ENCODE measurements at places on chromosomes 4 and X.

GRCh38 chrX:138519296-138519695 is 192.2 kb downstream of the FGF13 start:
- no peak for DNase-seq

DNA sequence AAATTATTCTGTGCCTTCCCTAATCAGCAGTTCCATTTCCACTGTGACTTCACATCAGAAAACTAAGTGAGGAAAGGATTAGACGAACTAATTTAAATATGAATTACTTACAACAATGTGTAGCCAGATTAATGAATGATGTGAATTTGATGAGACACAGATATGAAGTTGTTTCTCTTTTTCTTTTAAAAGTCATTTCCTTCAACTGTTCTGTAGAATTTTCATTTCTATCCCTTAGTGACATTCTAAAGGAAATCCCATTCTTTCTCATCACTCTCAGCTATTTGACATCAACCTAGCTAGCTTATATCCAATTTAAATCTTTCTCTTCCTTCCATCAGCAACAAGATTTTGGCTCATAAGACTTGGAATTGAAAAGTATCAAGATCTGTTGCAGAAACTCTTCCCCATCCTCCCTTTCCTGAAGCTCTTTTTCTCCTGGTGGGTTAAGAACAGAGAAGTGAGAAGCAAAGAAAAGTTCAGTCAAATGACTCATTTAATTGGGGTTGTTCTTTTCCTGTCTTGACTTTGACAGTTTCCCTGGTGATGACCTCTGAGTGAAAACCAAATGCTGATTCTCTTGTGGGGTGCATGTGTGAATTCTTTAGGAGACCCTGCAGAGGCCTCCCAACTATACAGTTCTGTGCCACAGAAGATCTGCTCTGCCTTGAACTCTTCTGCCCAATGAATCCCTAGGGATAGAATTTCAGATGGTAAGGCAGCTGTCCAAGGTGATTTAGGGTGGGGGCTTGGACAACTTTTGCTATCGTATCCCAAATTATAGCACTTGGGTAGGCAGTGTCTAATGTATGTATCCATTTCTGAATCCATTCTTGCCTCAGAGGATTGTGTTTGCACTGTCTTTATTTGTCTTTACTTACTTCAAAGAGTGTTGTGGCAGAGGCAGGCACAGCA is 232.5 kb upstream of the GPRIN3 start:
- DNase-seq = no peak

GRCh38 chr4:1249731-1250526 is 999 bp upstream of the CTBP1 start:
- peak; percentile 31 for DNase-seq

- DNase-seq = no peak
These were observed 73.0 kb downstream of the SEC24D start for GRCh38 chr4:118762730-118763477.

- peak; percentile 37 for DNase-seq
These were observed 510.4 kb downstream of the MID1IP1 start for GRCh38 chrX:39311646-39312045.

DNA sequence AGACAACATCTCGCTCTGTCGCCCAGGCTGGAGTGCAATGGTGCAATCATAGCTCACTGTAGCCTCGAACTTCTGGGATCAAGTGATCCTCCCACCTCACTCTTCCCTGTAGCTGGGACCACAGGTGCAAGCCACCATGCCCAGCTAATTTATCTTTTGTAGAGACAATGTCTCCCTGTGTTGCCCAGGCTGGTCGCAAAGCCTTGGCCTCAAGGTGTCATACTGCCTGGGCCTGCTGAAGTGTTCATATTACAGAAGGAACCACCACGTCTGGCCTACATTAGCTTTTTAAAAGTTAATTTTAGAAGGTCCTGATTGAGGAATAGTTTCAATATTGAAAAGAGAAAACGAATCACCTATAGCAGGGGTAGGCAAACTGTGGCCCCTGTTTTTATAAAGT is 22.5 kb downstream of the TRIML2 start:
- DNase-seq = no peak

GRCh38 chr4:159077702-159078495 is 25.0 kb upstream of the RAPGEF2 start:
- DNase-seq = no peak

- no peak for DNase-seq
These were observed 41.9 kb upstream of the PDGFRA start for GRCh38 chr4:54187148-54187547.

- peak; percentile 14 for DNase-seq
These were observed 70.2 kb downstream of the GC start for GRCh38 chr4:71713611-71714203.

DNA sequence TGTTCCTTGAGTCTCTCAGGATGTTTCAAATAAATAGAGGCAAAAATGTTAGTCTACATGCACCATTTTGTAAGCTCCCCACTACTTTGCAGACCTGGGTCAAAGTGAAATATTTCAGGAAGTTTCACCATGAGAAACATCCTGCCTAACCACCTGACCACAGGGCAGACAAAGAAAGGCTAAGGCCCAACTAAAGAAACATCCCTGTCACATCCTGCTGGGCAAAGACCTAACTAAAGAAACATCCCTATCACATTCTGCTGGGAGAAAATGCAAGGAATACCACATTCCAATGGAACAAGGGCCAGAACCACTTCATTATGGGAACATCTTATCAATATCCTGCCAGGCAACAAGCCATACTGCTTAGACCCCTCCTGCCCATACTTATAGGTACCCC is 1303.4 kb downstream of the TECRL start:
- no peak for DNase-seq

DNA sequence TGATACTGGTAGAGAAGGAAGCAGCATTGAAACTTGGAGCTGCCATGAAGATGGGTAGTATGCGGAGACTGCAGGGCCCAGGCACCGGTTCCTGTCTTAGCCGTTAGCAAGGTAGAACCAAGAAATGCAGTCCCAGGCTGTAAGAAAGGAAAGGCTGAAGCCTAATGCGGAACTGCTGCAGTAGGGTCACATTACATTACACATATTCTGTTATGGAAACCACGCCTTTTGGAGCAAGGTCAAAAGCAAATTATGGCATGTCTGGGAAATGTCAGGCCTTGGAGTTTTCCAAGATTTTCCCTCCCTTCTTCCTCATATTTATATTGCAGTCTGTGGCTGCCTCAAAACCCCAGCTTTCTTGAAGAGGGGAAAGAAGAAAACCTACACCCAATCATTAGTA is 204.8 kb upstream of the RASGEF1B start:
- no peak for DNase-seq

DNA sequence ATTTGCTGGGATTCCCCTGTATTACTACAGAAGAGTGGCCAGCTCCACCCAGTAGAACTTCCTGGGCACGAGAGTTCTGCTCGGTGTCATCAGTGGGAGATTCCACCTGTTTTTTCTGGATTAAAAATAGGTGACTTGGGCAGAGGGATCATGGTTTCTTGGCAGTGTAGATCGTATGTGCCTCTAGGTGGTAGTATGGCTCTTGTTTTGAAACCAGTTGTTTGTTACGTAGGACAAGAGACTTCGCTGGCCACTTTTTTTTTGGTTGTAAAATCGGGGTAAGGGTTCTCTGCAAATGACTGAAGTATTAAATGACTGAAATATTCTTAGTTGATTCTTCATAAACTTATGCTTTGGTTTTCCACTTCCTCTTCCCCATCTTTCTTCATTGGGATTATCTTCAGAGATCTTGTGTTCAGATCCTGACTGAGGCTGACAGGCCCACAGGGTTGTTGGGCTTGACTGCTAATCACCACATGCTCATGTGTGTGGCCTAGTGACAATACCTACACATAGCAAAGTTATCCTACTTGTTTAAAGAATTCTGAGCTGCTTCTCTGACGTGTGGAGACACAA is 43.8 kb upstream of the WDR1 start:
- peak; percentile 9 for DNase-seq

- DNase-seq = no peak
These were observed 653 bp downstream of the HHIP start for GRCh38 chr4:144646523-144647094.

DNA sequence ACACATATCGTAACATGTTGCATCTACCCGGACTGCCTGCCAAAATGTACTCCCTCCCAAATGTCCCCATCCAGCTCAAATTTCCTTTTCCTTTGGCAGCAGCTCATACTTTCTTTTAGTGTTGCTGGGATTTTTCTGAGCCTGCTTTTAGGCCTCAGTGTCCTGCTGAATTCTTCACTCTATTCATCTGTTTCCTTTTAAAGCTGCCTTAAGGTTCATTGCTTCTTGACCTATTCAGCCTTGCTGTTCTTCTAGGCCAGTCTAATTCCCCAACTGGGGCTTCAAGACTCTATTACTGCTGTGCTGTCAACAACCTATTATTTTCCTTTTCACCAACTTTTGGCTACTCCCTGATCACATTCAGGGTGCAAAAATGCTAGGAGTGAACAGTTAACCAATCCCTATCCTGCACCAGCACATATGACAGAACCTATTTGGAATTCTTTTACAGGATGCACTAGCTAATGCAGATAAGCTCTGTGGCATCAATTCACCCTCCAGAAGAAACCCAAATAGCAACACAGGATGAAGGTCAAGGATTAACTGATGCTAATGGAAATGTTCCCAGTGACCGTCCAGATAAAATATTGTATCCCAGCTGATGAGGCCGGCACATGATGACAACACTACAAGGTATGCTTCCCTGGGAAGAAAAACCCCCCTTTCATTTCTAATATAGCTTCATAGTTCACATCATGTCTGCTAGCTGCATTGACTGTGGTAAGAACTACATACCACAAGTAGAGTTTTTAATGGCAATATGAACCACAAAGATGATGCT is 114.7 kb upstream of the TTC29 start:
- no peak for DNase-seq

GRCh38 chr4:148782284-148782683 is 340.1 kb upstream of the NR3C2 start:
- no peak for DNase-seq

GRCh38 chr4:187390646-187391045 is 604.9 kb upstream of the ZFP42 start:
- no peak for DNase-seq

- no peak for DNase-seq
These were observed 51.5 kb downstream of the STARD8 start for GRCh38 chrX:68698942-68699341.

DNA sequence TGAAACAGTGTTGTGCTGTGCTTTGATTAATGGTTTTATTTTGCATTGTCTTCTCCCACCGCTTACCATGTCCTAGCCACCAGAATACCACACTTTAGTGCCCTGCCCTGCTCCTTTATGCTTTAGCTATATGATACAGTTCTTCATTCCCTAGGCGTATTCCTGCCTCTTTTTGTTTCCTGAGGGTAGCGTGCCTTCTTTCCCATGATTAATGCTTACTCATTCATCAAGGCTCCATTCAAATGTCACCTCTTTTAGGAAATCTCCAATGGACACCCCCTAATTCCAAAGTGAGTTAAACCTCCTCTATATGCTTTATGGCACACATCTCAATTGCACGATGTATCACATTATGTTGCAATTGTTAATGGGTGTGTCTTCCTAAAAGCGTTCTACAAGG is 46.3 kb downstream of the SPANXD start:
- DNase-seq = no peak

- no peak for DNase-seq
These were observed 33.4 kb downstream of the AFAP1 start for GRCh38 chr4:7906171-7906701.

DNA sequence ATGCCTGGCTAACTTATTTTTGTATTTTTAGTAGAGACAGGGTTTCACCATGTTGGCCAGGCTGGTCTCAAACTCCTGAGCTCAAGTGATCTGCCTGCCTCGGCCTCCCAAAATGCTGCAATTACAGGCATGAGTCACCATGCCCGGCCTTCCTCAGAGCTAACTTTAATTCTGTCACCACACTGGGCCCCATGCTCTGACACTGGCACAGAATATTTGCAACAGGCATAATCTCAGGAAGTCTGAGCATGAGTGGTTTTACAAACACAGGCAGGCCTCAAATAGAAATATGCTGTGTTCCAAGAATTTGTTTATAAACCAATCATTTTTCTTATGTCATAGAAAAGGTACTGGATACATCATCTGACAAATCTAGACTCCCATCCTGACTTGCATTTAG is 32.7 kb upstream of the FAM9C start:
- peak; percentile 40 for DNase-seq

- peak; percentile 43 for DNase-seq
These were observed 855 bp downstream of the KLF3 start for GRCh38 chr4:38664706-38665401.

DNA sequence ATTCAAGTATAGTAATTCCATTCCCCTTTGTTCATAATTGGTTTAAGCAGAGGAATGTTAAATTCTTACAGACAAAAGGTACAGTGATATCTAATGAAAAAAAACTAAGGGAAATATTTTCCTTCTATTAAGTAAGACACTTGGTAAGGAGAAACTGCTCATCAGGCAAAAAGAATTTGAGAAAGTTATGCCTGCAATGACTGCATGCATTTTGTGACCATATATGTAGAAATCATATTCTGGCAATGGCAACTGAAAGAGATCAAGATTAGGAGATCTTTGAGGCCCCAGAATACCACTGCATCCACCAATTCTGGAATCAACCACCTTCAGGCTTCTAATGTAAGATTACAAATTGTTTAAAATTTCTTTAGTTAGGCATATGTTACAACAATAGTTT is 364.8 kb downstream of the PCDH10 start:
- no peak for DNase-seq

DNA sequence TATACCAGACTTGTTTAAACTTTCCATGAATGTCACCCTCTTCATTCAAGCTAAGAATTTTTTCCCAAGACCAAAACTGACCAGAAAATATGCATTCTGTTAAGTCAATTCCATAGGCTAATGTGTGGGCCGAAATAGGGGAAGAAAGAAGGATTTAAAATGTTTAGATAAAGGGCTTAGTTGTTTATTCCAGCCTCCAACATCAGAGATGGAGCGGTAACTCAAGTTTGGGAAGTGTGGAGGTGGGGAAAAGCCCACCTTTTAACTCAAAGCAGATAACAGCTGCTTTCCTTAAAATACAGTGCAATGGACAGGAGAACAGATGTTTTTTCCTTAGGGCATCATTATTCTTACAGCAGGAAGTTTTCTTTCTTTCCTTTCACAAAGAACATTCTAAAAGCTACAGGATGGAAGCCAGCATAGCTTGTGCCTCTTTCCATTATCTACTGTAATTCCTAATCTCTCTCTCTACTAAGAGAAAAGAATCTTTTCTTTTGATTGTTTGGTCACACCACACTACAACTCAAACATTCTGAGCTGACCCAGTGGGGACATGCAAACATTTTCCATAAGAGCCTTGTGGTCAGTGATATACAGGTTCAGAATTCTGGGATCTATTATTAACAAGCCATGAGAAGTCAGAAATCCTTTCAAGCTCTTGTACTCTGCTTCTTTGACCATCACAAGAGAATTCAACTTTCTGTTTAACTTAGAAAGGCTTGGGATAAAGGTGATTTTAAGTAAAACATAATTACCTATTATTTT is 101.6 kb downstream of the PDE5A start:
- no peak for DNase-seq

DNA sequence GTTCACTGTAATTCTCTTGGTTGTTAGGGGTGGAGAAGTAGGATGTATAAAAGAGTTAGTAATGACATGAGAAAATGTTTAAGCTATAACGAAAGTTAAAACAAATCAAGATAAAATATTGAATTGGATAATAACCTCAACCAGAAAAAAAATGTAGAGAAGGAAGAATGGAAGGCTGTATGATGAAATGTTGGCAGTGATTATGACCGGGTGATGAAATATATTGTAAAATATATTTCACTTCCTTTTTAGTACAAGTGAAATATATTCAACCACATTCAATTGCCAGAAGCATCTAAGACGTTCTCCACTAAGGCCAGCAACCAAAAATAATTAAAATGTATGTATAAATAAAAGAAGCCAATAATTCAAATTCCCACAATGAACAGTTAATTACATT is 309.3 kb upstream of the FGF13 start:
- no peak for DNase-seq

GRCh38 chr4:119493886-119494285 is 134.7 kb downstream of the PDE5A start:
- no peak for DNase-seq

All from CD4-positive, alpha-beta T cell treated with Interleukin-6 at 100 ng/mL for 8 hours (primary cell).